ENCODE measurements at places on chromosomes 6 and 20.

DNA sequence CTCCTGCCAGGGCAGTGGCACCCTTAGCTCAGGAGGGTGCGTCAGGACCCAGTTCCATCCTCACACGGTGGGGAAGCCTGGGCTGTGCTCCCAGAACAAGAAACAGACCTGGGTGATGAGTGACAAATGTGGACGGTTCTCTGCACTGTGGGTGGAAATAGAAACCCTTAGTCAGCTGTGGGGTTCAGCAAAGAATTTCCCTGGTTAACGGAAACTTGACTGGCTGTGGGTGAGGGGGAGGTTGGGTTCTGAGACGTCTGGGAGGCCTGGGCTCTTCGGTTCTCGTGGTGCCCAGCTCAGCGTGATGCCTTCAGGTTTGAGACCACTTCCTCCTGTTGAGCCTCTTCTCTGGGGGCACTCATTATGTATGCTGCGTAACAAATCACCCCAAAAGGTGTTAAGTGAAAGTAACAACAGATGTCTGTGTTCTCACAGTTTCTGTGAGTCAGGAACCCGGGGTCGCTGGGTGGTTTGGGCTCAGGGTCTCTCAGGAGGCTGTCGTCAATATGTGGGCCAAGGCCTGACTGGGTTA, 53.1 kb upstream of the FAM83D start:
- DNase-seq, result peak; percentile 75

- peak; percentile 83 for DNase-seq
Observed at GRCh38 chr20:62117658-62118057, 4.6 kb upstream of the LSM14B start.

GRCh38 chr6:17863901-17864754, 123.3 kb downstream of the KIF13A start:
- DNase-seq, result no peak

DNA sequence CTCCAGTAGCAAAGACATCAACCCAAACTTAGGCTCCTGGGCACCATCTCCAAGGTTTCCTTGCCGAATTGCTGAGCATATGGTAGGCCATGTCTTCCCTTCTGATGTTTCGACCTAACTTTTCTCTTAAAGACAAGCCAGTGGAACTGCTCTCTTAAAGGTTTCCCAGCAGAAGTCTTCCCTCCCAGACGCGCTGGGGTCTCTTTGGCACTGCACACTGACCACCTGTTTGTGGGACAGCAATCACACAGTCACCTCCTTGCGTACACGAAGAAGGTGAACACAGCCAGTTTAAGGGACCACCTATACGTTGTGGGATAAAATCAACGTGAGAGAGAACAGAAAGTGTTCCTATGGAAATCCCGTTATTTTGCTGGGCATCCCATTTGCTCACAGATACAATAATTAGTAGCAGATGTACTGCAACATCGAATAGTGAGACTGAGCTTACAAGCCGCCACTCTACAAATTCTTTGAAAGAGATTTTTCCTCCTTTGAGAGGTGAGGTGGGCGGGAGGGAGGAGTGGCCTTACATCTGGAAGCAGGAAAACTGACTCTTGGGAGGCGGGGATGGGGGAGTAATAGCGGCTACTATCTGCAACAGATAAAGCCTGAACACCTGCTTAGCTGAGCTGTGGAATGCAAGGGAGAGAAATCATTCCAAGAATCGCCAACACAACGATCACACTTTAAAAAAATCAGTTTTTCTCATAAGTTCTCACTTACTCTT, 9.9 kb downstream of the GRIK2 start:
- DNase-seq, result no peak

- no peak for DNase-seq
Observed at GRCh38 chr20:23669866-23670265, 19.0 kb downstream of the CST4 start.

DNA sequence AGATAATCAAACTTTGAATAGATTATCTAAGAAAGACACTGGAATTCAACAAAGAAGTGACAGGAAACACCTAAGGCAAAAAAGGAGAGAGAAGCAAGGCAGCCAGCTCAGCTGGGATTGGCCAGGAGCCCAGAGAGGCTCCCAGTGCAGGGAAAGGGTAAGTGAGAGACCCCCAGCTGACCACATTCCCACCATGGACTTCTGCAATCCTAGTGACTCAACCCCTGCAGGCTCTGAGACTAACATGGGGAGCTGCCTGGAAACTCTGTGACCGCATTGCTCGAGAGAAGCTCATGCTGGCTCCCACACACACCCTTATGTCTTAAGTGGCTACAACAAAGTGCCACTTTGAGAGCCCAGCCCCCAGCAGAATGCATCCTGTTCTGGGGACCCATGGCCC, 215.1 kb downstream of the PACRG start:
- no peak for DNase-seq

DNA sequence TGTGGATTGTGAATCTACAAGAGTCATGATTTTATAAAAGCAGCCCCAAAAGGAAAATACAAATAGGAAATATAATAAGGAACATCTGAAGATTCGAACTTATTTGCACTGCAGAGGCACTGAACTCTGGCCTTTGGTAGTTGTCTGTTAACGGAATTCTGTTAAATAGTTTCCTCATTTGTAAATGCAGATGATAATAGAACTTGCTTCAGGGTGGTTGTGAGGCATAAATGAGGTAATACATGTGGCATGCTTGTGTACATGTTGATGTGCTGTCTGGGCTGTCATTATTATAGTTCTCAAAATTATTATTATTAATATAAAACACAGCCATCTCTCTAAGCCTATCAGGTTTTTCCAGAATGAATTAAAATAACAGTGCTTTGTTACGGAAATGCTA, 302.0 kb downstream of the NRN1 start:
- no peak for DNase-seq

DNA sequence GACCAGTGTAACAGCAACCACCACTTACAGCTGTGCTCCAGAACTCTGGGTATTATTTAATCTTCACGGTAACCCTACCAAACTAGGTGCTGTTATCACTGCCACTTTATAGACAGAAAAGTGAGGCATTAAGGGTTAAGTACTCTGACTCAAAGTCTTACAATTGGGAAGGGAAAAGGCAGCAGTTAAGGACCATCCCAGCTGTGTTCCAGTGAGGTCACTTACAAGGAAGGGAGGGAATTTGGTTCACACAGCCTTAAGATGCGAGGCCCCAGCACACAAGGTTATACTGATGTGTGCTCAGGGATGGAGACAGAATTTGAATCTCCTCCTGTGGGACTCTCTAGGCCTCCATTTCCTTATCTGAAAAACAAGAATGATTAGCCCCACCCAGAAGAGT, 46.7 kb downstream of the TRERF1 start:
- no peak for DNase-seq

GRCh38 chr6:91221072-91221720, 634.3 kb upstream of the MAP3K7 start:
- no peak for DNase-seq

DNA sequence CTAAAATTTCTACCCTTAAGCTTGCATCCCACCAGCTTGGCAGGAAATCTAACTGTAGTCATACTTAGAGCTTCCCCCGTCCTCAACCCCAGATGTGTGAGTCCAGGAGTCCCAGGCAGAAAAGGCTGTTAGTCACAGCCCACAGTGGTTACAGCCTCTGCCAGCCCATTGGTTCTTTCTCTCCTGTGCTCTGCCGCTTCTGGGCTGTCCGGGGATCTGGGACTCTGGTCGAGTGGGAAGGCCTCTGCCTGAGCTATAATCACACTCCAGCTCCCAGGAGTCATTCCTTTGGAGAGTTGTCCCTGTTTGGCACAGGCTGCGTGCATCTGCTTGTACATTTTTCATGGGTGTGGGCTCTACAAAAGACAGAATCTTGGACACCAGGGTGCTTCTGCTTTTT, 45.6 kb upstream of the FYN start:
- no peak for DNase-seq

DNA sequence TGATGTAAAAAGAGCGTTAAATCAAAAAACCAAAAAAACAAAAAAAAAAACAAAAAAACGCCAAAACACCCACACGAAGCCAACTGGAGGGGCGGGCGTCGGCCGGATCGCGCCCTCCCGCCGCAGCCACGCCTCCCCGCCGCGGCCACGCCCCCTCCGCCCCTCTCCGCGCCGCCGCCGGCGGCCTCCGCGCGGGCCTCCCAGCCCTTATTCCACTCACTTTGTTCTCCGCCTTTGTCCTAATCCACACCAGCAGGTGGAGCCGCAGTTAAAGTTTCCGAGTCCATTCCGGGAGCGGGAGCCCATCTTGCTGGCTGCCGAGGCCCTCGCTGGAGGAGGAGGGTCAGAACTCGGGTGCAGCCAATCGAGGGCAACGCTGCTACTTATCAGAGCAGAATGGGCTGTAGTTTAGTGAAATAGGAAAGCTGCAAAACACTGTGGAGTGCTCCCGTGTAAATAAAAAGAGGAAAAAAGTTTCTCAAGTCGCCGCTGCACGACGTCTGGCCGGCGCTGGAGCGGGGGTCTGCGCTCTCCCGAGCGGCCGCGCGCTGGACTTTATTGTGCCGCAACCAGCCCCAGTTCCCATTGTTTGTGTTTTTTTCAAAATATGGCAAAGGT, at the start of gene ASF1A:
Gene ASF1A, plus strand, starts transcription at position 346 of the 618 bp plus-strand sequence. Its CDS starts 262 bp downstream, at position 608.
- DNase-seq, result peak; percentile 97
